ENCODE measurements at places on chromosomes 4 and X. TPM values are rescaled to one million over a fixed set of nuclear protein-coding genes. Genes with fewer than 3 reads are reported as not detected.

The TDO2 gene
- 693 TPM for total RNA-seq

The PPBP gene
- total RNA-seq = 0.67 TPM

The RAI2 gene
- 0.14 TPM for total RNA-seq

The ADH6 gene
- total RNA-seq = 163 TPM

The DUSP21 gene
- total RNA-seq = not detected

The GUCY1B1 gene
- total RNA-seq = 4.9 TPM

The VGLL1 gene
- not detected for total RNA-seq

The ADH1A gene
- 493 TPM for total RNA-seq

The CT45A2 gene
- not detected for total RNA-seq

The ZNF827 gene
- 1.7 TPM for total RNA-seq

- no peak for DNase-seq
These were observed 5.5 kb downstream of the DDIT4L start for GRCh38 chr4:100184787-100185186.

DNA sequence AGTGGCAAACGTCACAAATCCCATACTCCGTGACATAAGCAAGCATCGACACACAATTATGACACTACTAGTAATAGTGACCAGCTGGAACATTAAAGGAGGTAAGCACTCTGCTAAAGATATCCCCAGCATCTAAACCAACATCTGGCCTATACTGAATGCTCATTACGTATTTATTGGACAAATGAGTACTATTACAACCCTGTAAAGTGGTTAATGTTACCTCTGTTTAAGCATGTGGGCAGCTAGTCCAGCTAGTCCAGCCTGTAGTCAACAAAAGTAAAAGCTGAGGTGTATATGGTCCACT is 419 bp upstream of the RPGR start:
- no peak for DNase-seq

- DNase-seq = no peak
These were observed 125.7 kb downstream of the CAMK2D start for GRCh38 chr4:113635739-113636437.

- no peak for DNase-seq
These were observed 222.0 kb upstream of the ADAMTS3 start for GRCh38 chr4:72791054-72791453.

GRCh38 chr4:32884198-32884597 is 2164.0 kb downstream of the PCDH7 start:
- DNase-seq = no peak

DNA sequence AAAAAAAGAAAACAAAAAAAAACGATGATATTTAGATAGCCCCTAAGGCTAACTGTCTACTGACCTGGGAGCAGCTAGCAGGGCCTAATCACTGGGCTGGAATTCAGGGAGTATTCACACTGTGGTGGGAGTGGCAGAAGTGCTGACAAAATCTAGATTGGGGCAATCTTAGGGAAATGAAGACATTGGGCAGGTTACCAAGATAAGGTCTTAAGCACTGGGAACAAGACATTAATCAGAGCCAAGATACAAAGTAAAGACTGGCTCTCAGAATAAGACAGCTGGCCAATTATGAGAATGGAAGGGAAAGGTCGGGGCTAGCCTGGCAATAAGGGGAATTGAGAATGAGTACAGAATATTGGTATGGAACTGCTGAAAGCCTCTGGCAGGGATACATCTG is 100.2 kb upstream of the GRIA3 start:
- DNase-seq = no peak

GRCh38 chrX:50448565-50448964 is 22.1 kb downstream of the DGKK start:
- no peak for DNase-seq

DNA sequence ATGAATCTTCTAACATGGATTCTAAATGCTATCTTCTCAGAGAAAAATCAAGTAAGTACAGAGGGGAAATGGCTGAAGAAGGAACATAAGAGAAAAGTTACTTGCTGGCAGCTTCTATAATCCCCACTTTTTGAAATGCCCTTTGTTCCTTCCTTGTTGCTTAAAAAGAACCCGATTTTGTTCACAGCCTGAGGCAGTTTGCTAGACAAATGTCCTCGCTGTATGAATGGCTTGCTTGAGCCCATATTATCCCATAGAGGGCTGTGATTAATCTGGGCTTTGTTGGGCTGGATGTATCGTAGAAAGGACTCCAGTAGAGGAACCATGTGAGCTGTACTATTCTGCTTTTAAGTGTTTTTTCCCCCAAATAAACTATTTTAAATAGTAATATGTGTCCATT is 134.3 kb upstream of the FGF13 start:
- no peak for DNase-seq

DNA sequence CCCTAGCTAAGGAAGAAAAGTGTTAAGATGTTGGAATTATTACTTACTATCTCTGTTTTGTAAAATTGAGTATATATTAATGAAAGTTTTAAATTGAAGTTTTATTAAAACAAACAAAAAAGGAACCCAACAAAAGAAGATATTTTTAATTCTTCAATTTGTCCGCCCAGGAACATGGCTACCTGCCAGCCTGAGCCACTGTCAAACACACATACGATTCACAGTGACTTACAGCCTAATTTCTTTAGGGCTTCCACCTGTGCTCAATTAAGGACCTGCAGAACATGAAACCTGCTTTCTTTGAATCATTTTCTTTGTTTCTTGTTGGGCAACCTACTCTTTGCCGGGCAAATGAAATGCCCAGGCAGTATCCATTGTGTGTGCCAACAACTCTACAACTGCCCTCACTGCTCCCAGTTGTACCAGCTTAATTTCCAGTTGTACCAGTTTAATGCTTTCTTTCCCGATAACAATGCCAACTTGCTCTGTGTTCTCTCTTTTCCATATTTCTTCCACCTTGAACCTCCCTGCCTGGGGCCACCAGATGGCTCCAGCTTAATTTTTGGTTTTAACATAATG is 181.7 kb downstream of the GBA3 start:
- DNase-seq = no peak

DNA sequence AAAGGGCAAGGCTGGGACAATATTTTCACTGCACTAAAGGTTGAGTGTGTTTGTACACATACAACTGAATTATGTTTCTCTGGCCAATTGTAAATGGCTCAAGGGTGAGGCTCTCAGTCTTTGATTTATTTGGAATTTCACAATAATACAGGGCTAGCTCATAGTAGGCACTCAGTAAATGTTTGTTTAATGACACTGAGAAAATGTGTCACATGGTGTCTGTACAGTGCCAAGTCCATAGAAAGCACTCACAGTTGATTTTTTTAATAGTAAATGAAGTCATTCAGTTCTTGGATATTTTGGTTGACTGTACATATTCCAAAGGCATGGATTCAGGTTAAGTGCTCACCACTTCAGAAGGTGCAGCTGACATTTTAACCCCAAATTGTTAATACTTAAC is 176.4 kb downstream of the IL1RAPL2 start:
- no peak for DNase-seq

GRCh38 chr4:37549041-37549440 is 137.1 kb downstream of the RELL1 start:
- no peak for DNase-seq

- no peak for DNase-seq
These were observed 306.2 kb downstream of the TENM3 start for GRCh38 chr4:182549356-182549755.

- DNase-seq = no peak
These were observed 65.3 kb downstream of the CASP3 start for GRCh38 chr4:184583738-184584502.

- DNase-seq = no peak
These were observed 49.0 kb downstream of the AGA start for GRCh38 chr4:177393236-177393635.

DNA sequence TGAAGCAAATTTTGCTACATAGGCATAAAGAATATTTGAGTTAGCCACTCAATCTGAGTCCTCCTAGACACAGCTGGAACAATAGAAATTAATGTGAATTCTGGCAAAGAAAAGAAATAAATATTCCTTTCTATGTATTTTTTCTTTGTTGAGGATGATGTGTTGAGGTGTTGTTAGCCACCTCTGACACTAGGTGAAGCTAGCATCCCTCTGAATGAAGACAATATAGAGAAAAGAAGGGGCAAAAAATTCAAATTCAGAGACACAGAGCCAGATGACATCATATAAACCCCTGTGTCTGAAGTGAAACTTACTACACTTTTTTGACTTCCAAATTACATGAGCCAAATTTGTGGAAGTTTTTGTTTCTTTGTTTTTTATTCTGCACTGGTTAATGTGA is 34.6 kb upstream of the TMPRSS11D start:
- no peak for DNase-seq

DNA sequence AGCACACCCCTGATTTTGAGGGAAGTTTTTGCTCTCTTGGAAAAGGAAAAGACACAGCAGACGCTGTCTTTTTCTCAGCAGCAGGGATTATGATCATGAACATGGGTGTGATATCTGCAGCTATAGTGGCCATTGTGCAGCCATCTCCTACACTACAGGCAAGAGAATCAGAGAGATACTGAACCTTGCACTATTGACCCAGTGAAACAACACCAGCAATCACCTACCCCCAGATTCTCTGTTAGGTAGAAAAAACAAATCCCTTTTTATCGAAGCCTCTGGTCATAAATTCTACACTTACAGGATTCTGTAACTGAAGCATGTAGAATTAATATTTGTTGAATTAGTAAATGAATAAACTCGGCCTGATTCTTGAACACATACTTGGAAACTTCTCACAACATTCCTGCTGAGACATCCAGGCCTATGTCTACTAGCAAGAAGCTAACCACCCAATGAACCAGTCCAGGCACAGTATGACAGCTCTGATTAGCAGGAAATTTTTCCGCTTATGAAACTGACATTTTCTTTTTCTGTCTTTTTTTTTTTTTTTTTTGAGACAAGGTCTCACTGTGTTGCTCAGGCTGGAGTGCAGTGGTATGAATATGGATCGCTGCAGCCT is 5.0 kb upstream of the AFAP1 start:
- no peak for DNase-seq

- no peak for DNase-seq
These were observed 134.9 kb downstream of the STOX2 start for GRCh38 chr4:184039963-184040383.

- DNase-seq = no peak
These were observed 9.0 kb upstream of the IGFBP7 start for GRCh38 chr4:57119054-57119651.

- no peak for DNase-seq
These were observed 32.3 kb downstream of the ADGRA3 start for GRCh38 chr4:22483551-22483981.

DNA sequence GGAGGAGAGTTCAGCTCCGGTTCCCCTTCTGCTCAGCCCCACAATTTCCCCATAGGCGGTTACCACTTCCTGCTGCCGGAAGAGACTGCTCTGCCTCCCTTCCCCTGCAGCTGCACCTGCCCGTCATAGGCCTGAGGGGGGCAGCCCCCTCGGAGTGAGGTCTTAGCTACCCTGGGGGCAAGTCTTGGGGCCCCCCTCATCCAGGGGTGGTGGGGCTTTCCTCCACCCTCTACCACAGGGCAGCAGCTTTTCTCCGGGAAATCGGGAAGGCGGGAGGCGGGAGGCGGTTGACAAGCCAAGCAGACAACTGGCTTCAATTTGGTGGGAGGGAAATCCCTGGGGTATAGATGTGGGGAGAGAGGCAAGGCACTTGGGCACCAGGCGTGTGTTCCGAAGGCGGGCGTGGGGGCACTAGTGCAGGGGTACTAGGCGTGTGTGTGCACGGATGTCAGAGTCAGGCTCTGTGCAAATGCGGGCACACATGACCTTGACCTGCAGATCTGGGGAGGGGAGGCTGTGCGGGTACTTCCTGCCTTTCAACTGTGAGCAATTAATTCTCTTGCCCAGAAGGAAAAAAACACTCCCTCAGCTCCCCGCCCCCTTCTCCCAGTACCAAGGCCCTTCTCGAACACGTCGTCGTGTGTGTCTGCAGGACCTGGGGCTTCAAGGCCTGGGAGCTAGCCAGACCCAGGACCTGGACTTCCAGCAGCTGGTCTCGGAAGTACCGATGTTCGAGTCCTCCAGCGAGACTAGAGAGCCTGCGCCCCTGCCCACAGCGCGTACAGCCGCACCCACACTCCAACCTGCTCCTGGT is 1.0 kb upstream of the ARHGAP4 start:
- peak; percentile 37 for DNase-seq

DNA sequence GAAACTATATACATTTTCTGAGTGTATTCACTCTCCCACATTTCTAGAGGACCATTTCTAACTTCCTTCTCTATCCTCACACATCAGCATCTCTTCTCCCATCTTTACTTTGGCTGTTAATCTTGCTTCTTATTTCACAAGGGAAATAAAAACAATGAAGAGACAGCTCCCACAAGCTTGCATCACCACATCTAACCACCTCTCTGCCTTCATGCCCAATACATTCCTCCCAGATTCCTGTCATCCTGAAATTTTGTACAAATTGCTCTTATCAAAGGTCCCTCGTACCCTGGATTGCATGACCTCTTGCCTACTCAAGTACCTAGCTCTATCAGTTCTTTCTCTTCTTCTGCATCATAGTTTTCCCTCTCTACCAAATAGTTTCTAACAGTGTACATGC is 215.2 kb downstream of the ANTXR2 start:
- no peak for DNase-seq

- DNase-seq = no peak
These were observed 27.1 kb downstream of the PDLIM3 start for GRCh38 chr4:185508181-185508580.

GRCh38 chrX:40109288-40110008 is 11.7 kb upstream of the BCOR start:
- DNase-seq = peak; percentile 62

DNA sequence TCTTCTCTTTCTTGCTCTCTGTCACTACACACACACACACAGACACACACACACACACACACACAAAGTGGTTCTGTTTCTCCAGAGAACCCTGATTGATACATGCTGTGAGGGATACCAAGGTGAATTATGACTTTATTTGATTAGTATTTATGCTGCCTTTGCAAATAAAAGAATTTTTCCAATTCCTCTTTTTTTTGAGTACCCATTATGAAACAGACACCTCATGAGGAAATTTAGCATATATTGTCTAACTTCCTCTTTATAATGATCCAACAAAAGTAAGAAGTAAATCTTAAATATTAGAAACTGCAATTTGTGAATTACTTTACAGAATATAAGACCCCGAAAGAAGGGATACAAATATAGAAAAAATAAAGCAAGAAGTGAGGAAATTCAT is 14.3 kb upstream of the RAB28 start:
- DNase-seq = no peak

DNA sequence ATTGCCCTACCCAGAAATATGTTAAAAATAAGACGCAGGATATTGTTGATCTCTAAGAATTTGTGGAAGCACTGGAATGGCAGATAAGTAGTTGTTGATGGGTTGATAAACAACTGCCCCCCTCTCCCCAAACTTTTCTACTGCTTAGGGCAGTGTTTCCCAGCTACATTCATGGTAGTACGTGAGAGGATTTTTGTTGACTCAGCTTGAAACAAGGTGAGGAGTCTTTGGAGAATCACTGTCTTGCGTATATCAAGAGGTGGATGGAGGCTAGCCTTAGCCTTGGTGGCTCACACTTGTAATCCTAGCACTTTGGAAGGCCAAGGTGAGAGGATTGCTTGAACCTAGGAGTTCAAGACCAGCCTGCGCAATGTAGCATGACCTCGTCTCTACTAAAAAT is 5.7 kb downstream of the ENOPH1 start:
- DNase-seq = no peak

DNA sequence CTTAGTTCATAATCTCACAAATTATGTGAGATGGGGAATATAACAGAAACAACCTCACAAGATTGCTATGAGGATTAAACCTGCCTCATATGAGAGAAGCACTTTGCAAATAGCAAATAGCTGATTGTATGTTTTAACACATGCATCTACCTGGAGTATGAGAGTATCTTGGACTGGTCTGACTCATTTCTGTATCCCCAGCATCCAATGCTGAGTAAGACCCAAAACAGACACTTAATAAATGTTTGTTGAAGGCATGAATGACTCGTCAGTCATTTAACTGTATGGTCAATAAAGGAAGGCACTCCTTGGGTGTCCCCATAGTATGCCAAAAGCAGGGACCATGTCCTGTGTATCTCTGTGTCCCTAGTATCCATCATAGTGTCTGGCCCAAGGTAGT is 350.9 kb upstream of the F9 start:
- DNase-seq = no peak

Data from liver (tissue), 10 donors.